ENCODE measurements at places on chromosomes 5 and 9.

DNA sequence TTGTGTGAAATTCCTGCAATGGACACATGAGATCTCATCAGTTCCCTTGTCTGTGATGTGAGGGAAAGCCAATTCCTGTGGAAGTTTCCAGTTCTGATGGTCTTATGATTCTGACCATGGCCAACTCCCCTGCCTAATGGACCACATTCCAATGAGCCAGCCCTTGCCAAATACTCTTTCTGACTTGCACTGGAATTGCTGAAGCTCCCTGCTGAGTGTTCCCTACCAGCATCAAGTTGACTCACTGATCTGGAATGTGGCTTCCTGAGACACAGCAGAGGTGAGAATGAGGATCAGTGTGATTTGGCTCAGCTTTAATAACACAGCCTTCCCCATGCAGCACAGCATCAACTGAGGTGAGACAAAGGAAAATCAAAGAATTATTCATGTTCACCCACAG lies 427.8 kb downstream of the KDM4C start:
- no peak for DNase-seq

DNA sequence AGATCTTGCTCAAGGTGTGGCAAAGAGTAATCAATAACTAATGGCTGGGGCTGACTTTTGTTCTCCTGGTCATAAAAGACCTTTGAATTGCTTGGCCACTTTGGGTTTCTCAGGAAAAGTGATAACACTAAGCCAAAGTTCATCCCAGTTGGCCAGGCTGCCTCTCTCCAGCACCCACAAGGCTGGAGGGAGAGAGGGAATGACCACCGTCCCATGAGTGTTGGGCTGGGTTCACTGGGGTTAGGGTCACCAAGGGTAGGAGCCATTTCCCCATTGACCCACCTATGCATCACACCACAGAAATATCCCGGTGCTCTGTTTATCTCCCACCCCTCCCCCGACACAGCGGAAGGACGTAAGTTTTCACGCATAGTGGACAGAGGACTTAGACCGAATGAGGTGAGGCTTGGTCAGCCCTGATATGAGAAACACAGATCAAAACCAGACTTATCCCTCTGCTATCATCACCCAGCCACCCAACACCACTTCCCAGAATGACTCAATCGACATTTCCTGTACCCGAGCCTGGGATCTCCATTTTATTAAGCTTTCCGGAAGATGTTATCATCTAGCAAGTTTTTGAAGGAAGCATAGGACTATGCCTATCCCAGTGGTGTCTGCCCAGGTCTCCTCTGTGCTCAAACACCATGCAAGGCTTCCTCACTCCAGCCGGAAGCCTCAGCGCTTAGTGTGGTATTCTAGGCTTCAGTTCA lies 27.0 kb upstream of the PPARGC1B start:
- DNase-seq: no peak

- no peak for DNase-seq
Measured at GRCh38 chr5:174998131-174998730, 273.8 kb downstream of the MSX2 start.

DNA sequence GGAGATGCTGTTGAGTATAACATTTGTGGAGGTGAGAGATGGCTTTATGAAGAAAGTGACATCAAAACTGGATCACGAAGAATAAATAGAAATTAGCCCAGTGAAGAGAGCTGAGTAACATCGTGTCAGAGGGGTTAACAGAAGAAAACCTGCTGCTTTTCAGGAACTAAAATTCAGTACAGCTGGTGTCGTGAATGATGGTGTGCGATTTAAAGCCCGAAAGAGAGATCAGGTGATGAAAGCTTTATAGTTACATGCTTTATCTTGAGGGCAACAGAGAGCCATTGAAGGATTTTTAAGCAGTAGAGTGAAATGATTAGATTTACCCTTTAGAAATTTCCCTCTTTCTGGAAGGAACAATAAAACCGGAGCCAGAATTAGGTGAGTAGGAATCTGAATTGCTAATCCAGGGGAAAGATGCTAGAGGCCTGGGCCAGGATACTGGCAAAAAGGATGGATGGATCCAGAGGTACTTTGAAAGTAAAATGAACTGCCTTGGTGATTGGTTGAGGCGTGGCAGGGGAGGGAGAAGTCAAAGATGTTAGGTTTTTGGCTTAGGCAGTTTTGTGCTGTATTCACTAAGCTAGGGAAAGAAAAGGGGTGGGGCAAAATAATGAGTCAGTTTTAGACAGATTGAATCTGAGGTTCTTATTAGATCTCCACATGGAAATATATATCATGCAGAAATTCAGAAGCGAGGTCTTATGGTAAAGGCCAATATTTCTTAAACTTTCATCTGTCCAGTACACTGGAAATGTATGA lies 3.4 kb downstream of the LRRC70 start:
- no peak for DNase-seq

Measured in NCI-H187 treated with DMSO at 0.1 percent for 48 hours (cell line).